NCI-H69 (cell line): ENCODE measurements at places on chromosomes 7 and 10.

- DNase-seq: no peak
These were observed 2.0 kb upstream of the BLVRA start for GRCh38 chr7:43756368-43757072.

- no peak for DNase-seq
These were observed 1078.9 kb upstream of the LRRTM3 start for GRCh38 chr10:65846949-65847348.

DNA sequence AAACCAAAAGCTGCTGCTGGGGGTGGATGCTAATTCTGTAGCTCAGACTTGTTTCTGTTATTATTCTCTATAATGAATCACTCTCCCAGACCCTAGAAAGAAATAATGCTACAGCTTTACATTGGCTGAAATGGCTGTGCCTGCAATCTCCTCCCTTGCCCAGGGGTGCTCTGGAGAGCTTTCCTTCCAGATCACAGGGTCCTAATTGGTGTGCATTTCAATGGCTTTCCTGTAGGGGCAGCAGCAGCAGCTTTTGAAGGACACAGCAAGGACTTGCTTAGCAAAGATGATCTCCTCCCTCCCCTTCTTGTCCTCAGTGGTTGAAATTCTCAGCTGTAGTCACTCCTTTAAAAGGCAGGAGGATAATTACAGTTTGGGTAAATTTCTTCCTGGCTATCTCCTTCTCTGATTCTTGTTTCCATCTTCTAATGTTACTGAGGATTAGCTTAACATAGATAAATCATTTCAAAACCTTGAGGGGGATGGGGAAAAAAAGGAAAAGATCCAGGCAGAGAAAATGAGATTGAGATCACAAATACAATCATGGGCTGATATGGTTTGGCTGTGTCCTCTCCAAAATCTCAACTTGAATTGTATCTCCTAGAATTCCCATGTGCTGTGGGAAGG is 120.2 kb upstream of the CTTNBP2 start:
- peak; percentile 62 for DNase-seq

- DNase-seq: peak; percentile 93
These were observed at the start of gene PPP2R2D for GRCh38 chr10:131900350-131901152. Gene PPP2R2D (plus strand): TSS chr10:131901008. CDS start chr10:131901149, 141 bp downstream.

DNA sequence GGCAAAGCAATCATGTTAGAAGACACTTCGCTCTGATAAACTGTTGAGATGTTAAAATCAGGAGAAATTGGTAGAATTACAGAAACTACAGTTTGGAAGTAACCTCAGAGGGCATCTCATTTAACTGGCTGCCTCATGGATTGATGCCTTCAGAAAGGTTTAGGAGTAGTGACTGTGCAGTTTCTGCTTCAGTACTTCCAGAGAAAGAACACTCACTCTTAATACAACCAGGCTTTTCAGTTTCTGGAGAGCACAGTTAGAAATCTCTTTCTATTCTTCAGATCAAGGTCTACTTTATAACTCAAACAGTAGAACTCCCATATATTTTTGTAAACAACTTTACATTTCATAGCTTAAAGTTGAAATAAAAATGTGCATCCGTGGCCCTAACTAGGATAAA is 1358.9 kb upstream of the LRRTM3 start:
- no peak for DNase-seq

- DNase-seq: peak; percentile 45
These were observed 155.7 kb upstream of the TMEM229A start for GRCh38 chr7:124188576-124188975.
